ENCODE measurements at places on chromosomes 1 and 21. TPM values are rescaled to one million over a fixed set of nuclear protein-coding genes. Genes with fewer than 3 reads are reported as not detected.

GRCh38 chr1:14784790-14785773 lies 186.6 kb downstream of the KAZN start:
- DNase-seq = no peak

DNA sequence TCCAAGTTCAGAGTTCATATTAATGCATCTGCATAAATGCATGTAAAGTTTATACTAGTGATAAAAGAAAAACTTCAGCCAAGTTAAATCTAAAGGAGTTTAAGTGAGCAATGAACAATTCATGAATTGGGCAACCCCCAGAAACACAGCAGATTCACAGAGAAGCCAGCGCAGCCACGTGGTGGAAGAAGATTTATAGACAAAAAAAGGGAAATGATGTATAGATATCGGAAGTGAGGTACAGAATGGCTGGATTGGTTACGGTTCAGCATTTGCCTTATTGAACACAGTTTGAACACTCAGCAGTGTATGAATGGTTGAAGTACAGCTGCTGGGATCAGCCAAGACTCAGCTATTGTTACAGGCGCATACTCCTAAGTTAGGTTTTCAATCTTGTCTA lies 5.7 kb downstream of the AK5 start:
- DNase-seq = no peak

- DNase-seq = peak; percentile 48
These were observed 44.5 kb downstream of the SLC22A15 start for GRCh38 chr1:116020668-116021272.

DNA sequence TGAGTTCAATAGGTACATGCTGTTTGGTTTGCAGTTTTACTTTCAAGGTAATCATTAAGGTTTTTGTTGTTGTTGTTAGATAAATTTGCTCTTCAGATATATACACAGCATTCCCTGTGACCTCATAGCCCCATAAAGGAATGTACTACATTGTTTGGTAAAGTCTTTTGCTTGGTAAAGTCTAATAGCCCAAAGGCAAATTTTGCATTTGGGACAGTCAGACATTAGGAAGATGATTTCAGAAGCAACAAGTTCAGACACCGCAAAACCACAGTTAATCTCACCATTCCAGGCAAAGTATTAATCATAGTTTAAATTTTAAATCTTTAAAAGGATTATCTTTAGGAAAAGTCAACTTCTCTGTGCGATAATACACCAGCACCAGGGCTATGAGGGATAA lies 32.6 kb upstream of the PYHIN1 start:
- no peak for DNase-seq

DNA sequence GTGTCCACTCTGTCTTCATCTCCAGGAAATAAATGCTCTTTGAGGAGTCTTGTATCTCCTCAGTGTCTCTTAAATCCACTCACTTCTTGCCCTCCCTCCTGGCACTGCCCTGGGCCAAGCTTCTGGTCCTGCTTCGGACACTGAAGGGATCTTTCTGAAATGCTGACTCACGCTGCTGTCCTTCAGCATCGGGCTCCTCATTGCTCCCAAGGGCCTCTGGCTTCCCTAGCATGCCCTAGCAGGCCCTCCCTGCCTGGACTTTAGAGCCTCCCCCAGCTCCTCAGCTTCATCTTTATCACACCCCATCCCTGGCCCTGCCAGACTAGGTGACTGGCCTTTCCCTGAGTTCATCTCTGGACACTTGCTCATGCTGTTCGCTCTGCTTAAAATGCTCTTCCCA lies 96.6 kb downstream of the FOXD2 start:
- no peak for DNase-seq

GRCh38 chr1:205706601-205707502 lies 26.5 kb upstream of the SLC45A3 start:
- no peak for DNase-seq

DNA sequence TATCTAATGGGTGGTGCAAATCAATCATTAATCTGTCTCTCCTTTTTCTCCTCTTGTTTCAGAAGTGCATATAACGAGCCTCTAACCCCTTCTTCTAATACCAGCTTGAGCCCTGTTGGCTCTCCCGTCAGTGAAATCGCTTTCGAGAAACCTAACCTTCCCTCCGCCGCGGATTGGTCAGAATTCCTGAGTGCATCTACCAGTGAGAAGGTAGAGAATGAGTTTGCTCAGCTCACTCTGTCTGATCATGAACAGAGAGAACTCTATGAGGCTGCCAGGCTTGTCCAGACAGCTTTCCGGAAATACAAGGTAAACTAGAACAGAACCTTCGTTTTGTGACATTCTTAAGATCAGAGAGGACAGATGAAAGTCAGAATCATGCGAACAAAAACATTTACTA lies 25.3 kb upstream of the VAMP3 start:
- no peak for DNase-seq

- no peak for DNase-seq
These were observed 1237.4 kb upstream of the TMPRSS15 start for GRCh38 chr21:19640964-19641363.

DNA sequence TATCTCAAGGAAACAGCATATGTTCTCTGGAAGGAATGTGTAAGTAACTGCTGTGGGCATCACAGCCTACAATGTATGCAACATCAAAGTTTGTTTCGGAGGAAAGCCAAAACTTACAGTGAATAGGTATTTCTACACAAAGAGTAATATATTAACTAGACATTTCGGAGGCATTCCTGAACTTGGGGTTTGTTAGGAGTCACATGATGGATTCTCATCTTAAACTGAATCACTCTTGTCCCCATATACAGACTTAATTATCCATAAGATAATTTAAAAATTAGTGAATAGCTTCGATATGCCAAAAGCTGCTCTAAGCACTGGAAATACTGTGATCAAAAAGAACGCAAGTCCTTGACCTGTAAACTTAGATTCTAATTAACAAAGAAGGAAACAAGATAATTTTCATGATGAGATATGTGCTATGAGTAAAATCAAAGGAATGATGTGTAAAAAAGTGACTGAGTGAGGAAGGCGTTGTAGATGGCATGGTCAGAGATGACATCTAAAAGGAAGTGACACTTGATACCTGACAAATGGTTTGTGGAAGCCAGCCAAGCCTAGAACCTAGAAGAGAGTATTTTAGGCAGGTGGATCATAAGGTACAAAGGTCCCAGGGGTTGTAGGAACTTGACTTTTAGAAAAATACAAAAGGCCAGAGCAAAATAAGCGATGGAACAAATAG lies 273.1 kb downstream of the MRPL39 start:
- no peak for DNase-seq

DNA sequence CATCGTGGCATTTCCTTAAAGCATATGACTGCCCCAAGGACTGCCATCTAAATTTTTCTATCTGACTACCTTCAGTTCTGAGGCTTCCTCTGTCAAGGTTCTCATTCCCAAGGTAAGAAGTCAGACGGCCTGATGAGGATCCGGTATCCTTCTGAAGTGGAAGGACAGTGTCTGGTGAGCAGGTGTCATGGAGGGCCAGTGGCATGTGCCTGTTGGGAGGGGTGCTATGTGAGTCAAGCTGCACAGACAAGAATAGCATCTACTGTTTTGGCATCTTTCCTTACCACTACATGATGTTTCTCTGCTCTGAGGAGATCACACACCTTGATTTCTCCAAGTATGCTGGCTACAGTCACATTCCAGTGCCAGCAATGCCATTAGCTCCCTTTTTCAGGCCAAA lies 99.6 kb upstream of the RGS1 start:
- DNase-seq = no peak

DNA sequence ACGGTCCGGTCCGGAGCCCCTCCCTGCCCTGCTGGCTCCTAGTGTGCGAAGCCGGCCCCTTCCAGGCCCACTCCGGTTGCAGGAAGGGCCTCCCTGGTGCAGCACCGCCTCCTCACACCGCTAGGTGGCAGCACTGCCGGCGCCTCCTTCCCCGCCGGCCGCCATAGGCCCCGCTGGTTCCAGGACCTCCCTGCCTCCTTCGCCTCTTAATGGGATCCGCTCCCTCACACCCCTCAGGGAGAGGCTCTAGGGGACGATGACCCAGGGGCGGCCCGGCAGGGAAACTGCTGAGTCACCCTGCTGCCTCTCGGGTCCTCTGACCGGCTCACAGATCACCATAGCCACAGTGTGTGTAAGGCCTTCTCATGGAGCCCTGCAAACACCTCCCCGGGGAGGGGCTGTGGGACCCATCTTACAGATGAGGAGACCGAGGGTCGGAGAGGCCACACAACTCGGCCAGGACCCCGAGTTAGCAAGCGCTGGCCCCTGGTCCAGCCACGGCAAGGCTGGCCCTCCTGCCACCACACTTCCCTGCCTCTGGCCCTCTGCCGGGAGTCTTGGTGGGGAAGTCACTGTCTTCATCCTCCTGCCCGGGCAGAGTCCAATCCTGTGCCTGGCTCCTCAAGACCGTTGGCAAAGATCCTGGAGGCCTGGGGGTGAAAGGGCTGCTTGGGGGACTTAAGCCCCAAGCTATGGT lies 1.6 kb upstream of the AJAP1 start:
- DNase-seq = no peak

DNA sequence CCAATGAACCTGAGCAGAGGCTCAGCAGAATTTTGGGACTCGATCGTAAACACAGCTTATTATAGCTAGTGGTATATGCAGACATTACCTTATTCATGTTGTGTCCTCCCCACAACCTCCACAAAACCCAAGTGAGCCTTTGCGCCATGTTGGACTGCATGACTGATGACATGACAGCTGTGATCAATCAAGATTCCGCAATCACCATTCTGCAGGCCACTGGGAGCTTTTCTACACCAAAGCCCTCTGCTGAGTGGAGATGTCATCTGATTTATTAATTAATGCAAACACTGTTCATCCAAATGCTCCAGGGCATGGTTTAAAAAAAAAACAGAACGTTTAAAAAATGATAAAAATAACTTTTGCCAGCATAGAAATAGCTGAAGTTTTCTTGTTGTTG lies 7.9 kb upstream of the SRP9 start:
- no peak for DNase-seq

DNA sequence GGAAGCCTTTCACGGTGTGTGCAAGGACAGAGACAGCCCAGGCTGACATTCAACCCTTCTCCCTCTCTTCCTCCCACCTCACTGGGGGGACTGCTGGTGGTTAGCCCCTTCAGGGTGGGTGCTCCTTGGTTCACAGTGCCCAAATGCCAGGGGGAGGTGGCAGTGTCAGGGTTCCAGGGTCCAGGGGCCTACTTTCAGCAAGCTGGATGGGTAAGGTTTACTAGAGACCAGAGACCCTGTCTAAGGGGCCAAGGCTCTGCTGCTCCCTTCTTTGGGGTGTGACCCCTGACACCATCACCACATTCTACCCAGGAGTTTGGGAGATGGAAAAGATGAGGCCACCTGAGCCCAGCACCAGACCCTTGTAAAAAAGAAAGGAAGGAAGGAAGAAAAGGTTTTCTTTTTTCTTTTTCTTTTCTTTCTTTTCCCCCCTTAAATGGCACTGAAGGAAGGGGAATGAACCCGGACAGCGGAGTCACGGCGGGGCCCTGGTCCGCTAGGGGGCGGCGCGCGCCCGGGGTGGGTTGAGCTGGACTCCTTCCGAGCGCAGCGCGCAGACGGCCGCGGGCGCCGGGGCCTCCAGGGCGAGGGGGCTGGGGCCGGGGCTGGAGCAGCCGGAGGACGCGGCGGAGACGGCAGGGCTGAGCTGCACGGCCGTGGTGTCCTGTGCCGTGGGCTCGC lies 18.8 kb downstream of the KNCN start:
- DNase-seq = peak; percentile 66

- DNase-seq = peak; percentile 45
These were observed 37.1 kb upstream of the DOCK7 start for GRCh38 chr1:62725255-62725654.

DNA sequence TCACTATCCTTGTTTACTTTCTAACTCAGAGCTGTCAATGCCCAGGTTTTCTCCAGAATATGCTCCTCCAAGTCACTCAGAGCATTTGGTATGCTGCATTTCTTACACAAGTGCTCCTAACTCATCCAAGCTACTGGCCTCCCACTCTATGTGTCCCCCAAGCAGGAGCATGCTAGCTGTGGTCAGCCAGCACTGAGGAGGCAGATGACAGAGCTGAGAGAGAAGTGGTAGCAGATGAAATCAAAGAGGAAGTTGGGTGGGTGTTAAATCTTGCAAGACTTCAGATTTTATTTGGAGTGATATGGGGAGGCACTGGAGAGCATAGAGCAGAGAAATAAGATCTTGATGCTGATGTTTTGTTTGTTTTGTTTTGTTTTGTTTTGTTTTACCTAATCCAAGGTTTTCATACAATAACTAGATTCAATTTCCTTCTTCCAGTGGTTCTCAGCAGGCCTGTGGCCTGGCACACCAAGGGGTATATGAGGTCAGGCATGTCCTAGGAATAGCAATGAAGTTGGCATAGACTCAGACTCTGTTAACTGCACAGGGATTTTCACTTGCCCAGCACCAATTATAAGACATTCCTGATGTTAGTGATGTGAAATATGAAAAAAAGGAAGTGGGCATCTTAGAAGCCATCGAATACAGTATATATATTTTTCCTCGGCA lies 3.1 kb upstream of the PGBD5 start:
- DNase-seq = no peak

- no peak for DNase-seq
These were observed 42.0 kb downstream of the GLIS1 start for GRCh38 chr1:53696990-53697389.

DNA sequence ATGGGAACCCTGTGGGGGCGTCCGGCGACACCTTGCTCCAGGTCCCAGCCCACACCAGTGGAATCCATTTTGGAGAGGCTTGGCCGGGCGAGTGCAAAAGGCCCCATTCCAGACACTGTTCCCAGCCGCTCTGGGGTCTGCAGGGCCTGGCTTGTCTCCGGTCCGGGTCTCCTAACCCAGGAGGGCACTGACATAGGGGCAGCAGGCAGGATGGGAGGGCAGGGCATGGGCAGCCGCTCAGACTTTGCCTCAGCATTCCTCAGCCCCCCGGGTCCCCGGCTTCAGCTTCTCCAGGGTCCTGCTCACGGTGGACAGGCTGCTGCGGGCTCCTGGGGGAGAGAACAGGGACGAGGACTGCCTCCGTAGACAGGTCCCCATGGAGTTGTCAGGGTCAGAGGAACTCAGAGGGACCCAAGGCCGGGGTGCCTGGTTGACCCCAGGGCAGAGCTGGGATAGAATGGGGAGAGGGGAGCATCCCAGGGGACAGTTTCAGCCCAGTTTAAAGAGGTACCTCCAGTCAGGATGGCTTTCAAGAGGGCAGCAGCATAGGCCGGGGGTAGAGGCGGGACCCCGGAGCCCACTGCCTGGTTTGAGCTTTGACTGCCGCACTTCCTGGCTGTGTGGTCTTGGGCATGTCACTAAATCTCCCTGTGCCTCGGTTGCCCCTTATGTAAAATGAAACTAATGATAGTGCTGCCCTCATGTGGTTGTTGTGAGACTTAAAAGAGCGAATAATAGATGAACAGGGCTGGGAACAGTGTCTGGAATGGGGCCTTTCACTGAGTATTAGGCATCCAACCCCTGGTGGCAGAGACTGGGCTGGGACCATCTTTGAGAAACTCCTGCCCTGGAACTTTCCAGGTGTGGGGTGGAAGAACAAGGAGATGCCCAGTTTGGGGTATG lies 3.7 kb downstream of the KNCN start:
- DNase-seq = peak; percentile 23

- DNase-seq = no peak
These were observed 82.7 kb downstream of the CAMTA1 start for GRCh38 chr1:6867729-6868659.

The PTPN22 gene
- total RNA-seq = 0.26 TPM

The GBP1 gene
- 10.9 TPM for total RNA-seq

The CLEC20A gene
- not detected for total RNA-seq

The SPRR1A gene
- total RNA-seq = not detected

The CRB1 gene
- total RNA-seq = under 0.01 TPM

The SCNM1 gene
- total RNA-seq = 16.7 TPM

The TMEM200B gene
- total RNA-seq = 0.13 TPM

The BCAN gene
- total RNA-seq = not detected

The RBP7 gene
- 0.77 TPM for total RNA-seq

The CELA2B gene
- total RNA-seq = not detected

The KMO gene
- total RNA-seq = not detected

All from dermis microvascular lymphatic vessel endothelial cell (primary cell).